Activated CD4-positive, alpha-beta T cell treated with anti-CD3 and anti-CD28 coated beads, Interleukin-2, amount 10 ng/mL, durations not matched to agents 7 days and 5 days (primary cell): ENCODE measurements at places on chromosomes 11 and 22. TPM values are rescaled to one million over a fixed set of nuclear protein-coding genes. Genes with fewer than 3 reads are reported as not detected.

DNA sequence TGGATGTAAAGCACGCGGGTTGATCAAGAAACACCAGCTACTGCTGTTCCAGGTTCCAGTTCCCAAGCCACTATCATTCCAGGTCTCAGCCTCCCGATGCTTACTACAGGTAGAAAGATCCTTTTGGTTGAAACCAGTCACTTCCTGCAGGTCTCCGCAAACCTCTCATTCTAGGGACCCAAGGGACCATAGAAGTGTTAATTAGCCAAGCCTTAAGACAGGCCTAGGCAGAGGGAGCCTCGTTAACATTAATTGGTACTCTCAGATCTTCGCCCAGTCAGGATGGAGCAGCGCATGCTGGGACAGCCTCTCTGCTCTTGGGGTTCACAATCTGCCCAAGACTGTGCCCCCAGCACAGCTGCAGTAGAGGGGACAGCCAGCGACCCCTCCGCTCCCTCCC lies 11.2 kb upstream of the OAF start:
- H3K4me3 ChIP-seq: no peak overlapping the region
- H3K4me1 ChIP-seq: no peaks in the 10 kb centered on the region
- H3K27ac ChIP-seq: no peak overlapping the region
- no peaks in the 10 kb centered on the region for H3K36me3 ChIP-seq

DNA sequence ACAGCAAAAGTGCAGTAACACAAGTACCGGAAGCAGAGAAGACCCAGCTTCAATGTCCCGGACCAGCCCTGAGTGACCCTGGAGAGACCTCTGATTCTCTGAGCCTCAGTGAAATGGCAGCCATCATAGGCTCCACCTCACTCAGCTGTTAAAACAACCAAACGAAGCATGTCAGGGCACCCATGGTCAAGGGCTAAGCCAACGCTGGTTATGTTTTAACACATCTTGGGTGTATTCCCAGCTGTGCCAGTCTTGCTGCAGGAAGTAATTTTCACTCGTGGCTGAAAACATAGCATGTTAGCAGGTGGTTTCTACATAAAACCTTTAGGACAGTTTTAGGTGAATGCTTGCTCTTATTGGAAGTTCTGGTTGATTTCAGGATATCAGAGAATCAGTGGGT lies 30.9 kb downstream of the LMO2 start:
- H3K27me3 ChIP-seq: peaks cover 58% of the 10 kb centered on the region
- no peak for DNase-seq
- no peaks in the 10 kb centered on the region for H3K4me1 ChIP-seq
- H3K36me3 ChIP-seq: no peaks in the 10 kb centered on the region
- H3K4me3 ChIP-seq: no peak overlapping the region
- no peak overlapping the region for H3K27ac ChIP-seq

DNA sequence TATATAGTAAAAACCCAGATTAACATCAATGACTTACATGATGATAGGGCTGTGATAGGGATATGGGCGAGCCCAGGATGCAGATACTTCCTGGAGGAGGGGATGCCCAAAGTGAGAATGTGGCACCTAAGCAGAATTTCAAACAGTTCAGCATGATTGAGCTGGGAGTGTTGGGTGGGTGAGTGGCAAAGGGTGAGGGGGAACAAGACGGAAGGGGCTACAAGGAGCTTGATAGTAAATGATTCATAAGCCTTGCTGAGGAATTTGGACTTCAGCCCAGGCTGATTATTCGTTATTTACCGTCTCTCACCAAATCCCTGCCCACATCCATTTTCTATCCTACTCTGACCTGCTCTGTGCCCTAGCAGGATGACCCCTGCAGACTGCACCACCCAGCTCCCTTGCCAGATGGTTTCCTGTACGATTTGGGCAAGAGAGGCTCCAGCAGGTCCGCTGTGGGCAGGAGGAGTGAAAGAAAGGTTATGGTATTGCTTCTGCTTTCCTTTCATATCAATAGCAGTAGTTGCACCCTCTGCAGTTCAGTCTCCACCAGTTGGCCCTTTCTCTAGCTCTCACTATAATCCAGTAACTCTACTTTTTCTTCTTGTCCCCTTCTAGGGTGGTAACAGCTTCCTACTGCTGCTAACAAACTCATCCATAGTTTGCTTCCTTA lies 30.3 kb upstream of the SIK2 start:
- no peak overlapping the region for H3K27ac ChIP-seq
- no peaks in the 10 kb centered on the region for H3K36me3 ChIP-seq
- peaks cover 13% of the 10 kb centered on the region for H3K27me3 ChIP-seq
- H3K4me1 ChIP-seq: no peaks in the 10 kb centered on the region

GRCh38 chr22:35258191-35258988 lies 1.1 kb downstream of the HMGXB4 start:
- H3K36me3 ChIP-seq: peaks cover 39% of the 10 kb centered on the region
- H3K4me3 ChIP-seq: peak overlapping the region; percentile 92
- peak overlapping the region; percentile 96 for H3K27ac ChIP-seq
- peaks cover 32% of the 10 kb centered on the region for H3K4me1 ChIP-seq

Gene P2RX3
- total RNA-seq: not detected

GRCh38 chr11:122879785-122880184 lies 2.8 kb upstream of the JHY start:
- peaks cover 19% of the 10 kb centered on the region for H3K27me3 ChIP-seq
- H3K4me1 ChIP-seq: peaks cover 31% of the 10 kb centered on the region
- H3K4me3 ChIP-seq: no peak overlapping the region
- DNase-seq: no peak
- no peak overlapping the region for H3K27ac ChIP-seq
